ENCODE measurements at places on chromosomes 4 and X.
A peak's percentile ranks its signal among the peaks of the same experiment; 100 is the strongest.

DNA sequence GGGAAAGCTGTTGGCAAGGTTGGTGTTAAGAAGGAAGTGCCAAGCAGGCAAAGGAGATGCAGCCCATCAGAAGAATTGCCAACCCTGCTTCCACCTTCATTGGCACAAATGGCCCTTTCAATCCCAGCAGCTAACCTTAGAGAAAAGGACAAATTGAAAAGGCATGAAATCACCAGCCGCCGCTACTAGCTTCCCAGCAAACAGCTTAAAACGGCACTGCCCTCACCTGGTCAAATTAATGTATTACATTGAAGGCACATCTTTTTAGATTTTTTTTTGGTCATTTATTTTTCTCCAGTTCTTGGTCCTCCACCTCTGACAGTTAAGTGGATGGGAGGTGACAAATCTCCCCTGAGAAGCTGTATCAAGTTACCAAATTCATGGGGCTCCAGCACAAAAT lies 51.0 kb upstream of the NHSL2 start:
- peak; percentile 49 for DNase-seq

- no peak for DNase-seq
Measured at GRCh38 chr4:172553216-172553615, 615.4 kb upstream of the GALNT7 start.

DNA sequence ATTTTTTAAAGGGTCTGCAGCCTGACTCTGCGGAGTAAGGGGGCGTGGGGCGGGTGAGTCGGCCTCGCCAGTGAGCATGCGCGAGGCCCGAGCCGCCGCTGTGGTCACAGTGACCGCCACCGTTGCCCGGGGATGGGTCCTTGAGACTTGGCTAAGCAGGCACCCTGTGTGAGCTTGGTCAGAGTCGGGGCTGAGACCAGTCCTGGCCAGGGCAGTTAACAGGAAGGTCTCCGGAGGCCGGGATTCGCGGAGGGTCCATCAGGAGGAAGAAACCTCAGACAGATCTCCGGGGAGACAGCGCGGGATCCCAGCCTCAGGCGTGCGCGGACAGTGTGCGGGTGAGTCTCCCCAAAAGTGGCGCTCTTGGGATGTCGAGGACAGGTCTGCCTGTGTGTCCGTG lies 1384.4 kb upstream of the PCDH10 start:
- no peak for DNase-seq

GRCh38 chr4:119209077-119209476 lies 3.4 kb upstream of the USP53 start:
- DNase-seq, result no peak

- no peak for DNase-seq
Measured at GRCh38 chr4:138627096-138627495, 384.9 kb upstream of the SLC7A11 start.

DNA sequence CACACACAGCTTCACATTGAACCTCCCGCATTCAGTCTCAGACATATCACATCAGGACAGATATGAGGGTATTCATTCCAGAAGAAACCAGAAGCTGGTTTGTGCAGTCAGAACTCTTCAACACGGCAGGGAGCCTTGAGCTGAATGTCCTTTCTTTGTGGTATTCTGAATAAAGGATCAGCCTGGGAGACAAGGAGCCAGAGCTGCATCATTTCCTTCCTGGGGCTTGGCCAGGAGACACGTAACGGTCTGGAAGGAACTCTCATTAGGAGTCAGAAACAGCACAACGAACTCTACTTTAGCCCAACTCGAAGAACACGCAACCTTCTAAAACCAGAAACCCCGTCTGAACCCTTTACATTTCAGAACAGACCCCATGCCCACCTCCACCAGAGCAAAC lies 46.4 kb downstream of the KDR start:
- no peak for DNase-seq

DNA sequence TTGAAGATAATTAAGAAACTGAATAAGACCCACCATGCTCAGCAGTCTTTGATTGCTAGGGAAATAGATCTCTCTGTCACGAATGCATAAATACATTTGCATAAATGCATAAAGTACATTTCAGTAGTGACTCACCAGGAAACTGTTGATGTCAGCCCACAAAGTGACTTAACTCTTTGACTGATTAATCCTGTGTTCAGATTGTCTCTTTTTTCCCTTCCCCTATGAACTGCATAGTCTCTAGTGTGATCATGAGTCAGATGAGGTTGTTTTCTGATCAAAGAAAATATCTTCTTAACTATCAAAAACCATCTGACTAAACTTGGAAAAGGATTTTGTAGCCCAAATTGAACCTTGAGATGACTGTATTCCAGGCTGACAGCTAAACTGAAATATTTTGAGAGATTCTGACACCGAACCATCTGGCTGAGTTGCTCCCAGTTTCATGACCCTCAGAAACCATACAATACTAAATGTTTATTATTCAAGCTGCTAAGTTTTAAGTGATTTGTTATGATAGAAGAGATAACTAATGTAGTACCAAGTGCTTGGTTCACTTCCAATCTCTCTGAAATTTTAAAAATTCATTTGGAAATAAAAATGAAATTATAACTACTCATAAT lies 1381.5 kb upstream of the AGA start:
- DNase-seq, result no peak

DNA sequence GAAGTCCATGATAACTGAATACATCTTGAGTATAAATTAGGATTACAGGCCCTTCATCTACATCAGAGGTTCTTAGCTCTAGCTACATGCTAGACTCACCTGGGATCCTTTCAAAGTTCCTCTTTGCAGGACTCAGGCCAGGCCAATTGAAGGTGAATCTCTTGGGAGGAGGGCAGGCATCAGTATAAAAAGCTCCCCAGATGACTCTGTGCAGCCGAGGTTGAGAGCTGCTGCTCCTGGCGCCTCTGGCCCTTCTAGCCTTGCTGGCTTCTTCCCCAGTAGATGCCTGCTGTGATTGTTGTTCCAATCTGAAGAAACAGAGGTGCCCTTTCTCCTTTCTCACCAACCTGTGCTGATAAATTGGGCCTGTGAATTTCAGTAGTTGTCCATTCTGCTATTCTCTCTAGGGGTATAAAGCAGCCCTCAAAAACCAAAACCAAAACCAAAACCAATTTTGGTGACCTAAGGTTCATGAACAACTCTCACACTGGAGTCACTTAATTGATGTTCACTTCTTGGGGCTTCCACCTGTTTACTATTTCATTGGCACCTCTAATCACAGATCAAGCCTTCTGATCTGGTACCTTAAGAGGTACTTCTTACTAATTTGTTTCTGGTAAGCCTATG lies 78.7 kb downstream of the SUPT20HL2 start:
- no peak for DNase-seq

- DNase-seq, result no peak
Measured at GRCh38 chr4:177673985-177674489, 231.8 kb upstream of the AGA start.

- no peak for DNase-seq
Measured at GRCh38 chr4:155822572-155822971, 43.5 kb downstream of the ASIC5 start.

- no peak for DNase-seq
Measured at GRCh38 chrX:120428309-120428708, 40.8 kb downstream of the LAMP2 start.

- no peak for DNase-seq
Measured at GRCh38 chr4:117425636-117426035, 340.3 kb upstream of the TRAM1L1 start.

DNA sequence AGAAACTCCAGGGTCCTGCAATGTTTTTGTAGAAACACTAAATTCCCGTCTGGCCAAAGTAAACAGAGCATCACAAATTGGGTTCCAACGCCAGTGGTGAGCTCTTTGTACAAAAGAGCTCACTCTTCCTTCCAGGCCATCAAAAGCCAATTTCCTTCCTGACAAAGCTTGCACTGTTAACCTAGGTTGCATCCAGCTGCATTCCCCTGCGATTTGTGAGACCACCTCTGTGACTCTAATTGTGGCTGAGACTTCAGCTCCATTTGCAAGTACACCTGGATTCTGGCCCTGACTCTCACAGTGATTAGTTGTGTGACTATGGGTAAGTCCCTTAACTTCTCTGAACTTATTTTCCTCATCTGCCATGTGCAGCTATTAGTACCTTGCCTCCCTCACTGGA lies 212.5 kb upstream of the CXorf66 start:
- DNase-seq, result no peak

DNA sequence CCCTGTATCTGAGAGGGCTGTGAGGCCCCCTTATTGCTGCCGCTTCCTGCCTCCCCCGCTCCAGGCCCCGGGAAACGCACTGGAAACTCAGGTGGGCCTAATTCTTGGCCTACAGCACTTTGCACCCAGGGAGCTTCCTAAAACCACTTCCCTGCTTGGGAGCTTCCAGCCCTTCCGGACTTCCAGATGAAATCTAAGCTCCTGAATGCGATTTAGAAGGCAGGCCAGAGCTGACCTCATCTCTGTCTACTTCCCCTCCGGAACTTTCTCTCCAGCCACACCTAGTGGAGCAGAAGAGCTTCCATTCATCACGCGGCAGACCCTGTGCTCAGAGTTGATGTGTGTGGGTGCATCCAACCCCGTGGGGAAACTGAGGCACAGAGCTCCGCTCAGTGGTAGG lies 84.2 kb downstream of the SORCS2 start:
- DNase-seq, result no peak

DNA sequence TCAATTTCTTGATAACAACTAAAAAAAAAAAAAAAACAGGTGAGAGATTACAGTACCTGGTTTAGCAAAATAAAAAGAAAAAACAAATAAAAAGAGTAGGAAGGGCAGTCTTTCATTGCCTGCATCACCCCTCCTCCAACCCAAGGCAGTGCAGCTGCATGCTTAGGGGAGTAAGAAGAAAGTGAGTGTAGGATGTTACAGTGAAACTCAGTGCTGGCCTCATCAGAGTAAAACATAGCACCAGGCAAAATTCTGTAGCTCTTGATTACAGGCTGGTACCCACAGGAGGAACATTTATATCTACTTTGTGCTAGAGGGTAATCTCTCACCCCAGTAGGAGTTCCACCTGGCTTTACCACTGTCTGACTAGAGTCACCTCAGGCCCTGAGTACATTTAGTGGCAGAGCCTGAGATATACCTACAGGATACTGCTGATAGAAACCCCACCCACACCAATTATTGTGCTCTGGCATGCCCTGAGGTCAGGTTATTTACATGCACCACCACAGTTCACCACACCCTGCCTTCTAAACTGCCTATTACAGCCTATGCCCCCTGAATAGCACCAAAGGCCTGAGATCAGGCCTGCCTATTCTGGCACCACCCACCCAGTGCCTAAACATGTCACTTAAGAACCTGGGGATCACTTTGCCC lies 241.6 kb downstream of the PAPSS1 start:
- DNase-seq, result no peak

DNA sequence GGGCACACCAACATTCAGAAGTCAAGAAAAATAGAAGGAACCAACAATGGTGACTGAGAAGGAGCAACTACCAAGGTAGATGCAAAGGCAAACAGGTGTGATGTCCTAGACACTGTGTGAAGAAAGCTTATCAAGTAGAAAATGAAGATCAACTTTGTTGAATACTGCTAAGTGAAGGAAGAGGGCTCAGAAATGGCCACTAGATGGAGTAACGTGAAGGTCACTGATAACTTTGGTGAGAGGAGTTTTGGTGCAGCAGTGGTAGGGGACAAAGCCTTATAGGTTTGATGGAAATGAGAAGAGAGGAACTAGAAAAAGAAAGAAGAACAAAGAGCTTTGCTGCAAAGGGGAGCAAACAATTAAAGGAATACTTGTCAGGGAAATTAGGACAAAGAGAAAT lies 23.5 kb downstream of the OTC start:
- DNase-seq, result no peak

DNA sequence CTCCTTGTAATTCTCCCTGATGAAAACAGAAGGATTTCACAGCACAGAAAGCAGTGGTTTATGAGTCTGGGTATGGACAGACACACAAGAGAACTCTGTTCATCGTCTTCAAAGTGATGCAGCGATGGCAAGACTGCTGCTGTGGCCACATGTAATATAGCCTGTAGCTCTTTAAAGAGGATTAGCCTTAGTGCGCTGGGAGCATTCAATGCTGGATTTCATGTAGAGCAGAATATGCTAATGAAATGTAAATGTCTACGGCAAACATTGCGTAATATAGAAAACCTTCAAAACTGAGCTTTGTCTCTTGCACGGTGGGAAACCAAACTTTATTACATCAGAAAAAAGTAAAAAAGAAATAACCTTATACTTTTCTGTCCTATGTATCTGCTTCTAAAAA lies 42.9 kb downstream of the ALPK1 start:
- DNase-seq, result no peak

GRCh38 chrX:7021991-7022390 lies 125.5 kb upstream of the STS start:
- no peak for DNase-seq

- no peak for DNase-seq
Measured at GRCh38 chr4:24053934-24054333, 164.1 kb upstream of the PPARGC1A start.

GRCh38 chr4:24668956-24669355 lies 84.6 kb upstream of the DHX15 start:
- DNase-seq, result no peak

DNA sequence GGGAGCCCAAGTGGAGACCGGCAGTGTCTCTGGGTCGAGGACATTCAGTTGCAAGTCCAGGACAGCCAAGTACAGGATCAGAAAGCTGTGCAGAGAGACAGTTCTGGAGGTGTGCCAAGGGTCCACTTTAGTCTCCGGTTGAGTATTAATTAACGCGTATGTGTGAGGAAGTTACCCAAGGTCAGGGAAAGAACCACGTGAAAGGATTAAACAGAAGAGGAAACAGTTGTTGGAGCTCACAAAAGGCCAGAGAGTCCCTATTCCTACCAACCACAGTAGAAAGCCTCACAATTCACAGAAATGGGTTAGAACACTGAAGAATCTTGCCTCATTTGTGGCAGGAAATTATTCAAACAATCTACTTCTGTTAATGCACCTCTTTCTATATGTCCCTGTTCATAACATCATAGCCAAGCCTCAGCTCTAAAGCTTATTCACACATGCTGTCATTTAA lies 17.9 kb upstream of the NSUN7 start:
- DNase-seq, result no peak

DNA sequence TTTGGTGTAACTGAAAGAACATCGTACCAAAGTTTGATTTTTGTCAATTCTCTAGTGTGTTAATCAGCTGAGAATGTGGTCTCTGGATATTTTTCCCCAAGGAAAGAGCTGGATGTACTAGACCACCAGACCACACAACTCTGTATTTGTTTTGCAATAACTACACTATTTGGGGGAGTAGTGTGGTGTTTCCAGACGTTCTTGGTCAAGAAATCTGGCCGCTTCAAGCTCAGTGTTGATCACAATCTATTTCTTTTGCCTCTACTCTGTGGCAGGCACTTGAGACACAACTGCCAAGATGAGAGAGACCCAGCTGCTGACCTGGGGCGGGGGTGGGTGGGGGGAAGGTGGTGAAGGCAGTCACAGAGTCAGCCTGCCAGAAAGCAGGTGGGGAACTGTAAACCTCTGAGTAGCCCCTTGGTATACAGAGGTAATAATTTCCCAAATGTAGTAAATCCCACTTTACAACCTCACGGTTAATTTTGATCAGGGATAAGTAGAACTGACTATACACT lies 30.6 kb downstream of the PTTG2 start:
- DNase-seq, result no peak

- no peak for DNase-seq
Measured at GRCh38 chr4:116598980-116599789, 486.2 kb downstream of the TRAM1L1 start.

Measured in activated CD8-positive, alpha-beta memory T cell treated with anti-CD3 and anti-CD28 coated beads, Interleukin-2, amount 50 U/mL, for 48 hours (primary cell).